NCI-H1436 treated with DMSO at 0.1 percent for 48 hours (cell line): ENCODE measurements at places on chromosomes 5 and 9.
A peak's percentile ranks its signal among the peaks of the same experiment; 100 is the strongest.

DNA sequence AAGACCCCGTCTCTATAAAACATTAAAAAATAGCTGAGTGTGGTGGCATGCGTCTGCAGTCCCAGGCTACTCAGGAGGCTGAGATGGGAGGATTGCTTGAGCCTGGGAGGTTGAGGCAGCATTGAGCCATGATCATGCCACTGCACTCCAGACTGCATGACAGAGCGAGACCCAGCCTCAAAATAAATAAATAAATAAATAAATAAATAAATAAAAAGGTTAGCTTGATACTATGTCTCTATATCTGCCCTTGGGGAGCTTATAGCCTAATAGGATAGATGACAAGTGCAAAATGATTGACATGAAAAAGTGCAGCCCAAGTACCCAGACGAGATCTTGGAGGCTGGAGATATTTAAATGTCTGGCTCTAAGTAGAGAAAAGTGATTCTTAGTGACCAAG, 122.6 kb downstream of the PDE4D start:
- DNase-seq = no peak

DNA sequence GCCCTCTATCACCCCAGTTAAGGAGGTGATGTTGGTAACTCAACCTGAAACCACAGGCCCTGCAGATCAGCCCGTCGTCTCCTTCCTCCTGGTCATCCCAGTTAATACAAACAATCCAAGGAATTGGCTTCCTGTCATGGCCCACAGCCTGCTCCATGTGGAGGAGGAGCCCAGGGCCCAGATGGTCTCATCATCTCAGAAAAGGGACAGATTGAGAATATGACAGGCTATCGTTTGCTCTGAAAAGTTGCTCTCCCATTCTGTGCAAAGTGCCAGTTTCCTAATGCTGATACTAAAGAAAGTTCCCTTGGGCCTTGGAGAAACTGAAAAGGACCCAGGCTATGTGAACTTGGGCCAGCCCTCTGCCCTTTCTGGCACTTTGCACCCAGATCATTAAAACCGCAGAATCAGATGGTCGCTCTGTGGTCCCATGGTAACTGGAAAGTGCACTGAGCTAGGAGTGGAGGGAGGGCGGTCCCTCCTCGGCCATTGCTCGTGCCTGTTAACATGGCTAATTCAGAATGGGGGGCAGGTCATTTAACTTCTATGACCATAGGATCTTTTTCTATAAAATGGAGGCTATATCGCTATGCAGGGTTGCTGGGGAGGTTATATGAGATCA, 675 bp upstream of the SPAAR start:
- no peak for DNase-seq

- DNase-seq = peak; percentile 33
Measured at GRCh38 chr5:60287174-60287771, 393.7 kb upstream of the PDE4D start.

DNA sequence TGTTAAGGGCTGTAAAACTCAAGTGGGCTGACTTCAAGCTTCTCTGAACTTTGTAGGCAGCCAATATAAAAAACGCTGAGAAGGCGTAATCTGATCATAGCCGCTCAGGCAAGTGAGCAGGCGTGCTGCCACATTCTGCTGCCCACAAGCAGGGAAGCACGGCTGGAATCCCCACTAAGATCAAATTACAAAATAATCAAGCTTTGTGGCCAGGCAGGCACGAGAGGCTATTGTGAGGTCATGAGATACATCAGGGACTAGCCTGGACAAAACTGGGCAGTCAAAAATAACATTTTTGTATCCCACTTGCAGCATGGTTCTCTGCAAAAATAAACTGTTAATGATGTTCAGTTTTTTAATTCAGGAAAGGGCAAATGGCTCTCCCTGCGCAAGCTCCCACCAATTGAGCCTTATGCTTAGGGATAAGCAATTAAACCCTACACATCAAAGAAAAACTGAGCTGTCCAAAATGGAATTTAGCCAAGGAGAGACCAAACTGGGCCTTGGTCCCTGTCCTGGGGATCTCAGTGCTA, 64.0 kb downstream of the POU5F2 start:
- no peak for DNase-seq

DNA sequence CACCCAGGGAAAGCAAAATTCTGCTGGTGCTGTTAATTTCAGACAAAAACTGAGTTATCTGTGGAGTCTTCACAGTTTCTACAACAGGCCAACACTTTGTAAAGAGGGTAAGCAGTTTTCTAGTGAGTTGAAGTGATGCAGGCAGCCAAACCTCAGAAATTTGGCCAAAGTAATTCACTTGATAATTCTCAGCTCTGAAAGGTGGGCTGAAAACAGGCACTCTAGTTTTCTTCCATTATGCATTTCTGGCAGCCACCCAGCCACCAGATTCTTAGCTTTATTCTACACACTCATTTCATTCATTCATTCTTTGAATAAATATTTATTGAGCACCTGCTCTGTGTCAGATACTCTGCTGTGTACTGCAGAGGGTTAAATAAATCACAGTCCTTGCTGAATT, 184.2 kb downstream of the RAB3C start:
- no peak for DNase-seq

DNA sequence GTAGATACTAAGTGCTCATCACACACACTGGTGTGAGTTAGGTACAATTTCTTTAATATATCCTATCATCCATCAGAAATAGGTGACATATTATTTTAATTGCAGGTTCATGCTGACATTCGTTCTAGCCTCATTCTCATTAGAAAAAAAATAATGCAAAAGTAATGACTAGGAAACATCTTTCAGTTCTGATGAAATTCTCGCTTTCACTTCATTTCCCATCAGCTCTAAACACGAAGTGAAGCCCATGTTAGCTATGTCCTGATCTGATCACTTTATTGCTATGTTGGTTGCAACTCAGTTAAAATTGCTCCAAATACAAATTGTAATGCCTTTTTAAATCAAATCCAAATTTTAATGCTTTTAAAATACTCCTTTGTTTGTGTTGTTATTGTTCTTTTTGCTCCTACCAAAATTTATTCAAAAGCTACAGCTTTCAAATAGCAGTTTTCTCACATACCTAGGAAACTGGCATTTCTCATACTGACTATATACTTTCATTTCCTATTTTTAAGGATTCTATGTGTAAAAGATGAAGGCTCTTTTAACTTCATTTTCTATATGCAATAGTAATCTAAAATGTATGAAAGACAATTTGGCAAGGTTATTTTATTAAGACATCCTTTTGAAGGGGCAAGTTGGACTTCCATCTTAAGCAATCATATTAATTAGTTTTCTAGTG, 1237.8 kb upstream of the ACO1 start:
- DNase-seq = no peak

DNA sequence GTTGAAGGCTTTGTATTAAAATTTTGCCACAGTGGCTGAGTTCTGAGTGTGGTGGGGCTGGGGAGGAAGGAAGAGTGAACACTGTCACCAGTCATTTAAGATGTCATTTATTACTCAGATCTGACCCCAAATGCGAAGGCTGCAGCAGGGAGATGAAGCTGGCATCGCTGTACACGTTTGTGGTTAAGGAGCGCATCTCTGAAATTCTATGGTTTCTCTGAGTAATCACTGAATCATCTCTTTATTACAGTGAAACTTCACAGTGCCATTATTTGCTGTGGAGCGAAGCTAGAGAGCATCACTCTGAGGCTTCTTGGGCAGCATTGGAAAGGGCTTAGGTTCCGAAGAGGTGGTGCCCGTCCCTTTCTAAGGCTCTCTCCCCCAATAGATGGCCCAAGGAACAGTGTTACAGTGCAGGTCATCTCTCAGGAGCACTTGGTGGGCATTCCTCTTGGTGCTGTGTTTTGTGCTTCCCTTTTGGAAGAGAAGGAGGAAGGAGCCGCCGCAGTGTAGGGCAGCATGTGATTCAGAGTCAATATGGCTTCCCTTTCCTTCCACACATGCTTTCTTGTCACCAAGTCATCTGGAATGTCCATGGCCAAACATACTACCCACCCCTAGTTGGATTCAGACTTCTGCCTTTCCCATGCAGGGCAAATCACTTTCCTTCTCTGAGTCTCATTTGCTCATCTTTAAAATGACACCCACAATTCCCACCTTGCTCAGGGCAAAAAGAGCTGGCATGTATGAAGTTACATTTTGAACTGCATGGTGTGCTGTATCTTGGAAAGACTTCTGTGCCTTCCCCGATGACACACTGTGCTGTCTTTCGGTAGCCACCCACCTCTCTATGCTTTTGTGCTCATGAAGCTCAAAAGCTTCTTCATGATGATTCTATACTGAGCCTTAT, 9.3 kb upstream of the TEX48 start:
- DNase-seq = no peak

GRCh38 chr5:123209502-123210027, 120.5 kb downstream of the PRDM6 start:
- peak; percentile 2 for DNase-seq

- DNase-seq = no peak
Measured at GRCh38 chr5:179437341-179438001, 92.2 kb upstream of the ADAMTS2 start.

DNA sequence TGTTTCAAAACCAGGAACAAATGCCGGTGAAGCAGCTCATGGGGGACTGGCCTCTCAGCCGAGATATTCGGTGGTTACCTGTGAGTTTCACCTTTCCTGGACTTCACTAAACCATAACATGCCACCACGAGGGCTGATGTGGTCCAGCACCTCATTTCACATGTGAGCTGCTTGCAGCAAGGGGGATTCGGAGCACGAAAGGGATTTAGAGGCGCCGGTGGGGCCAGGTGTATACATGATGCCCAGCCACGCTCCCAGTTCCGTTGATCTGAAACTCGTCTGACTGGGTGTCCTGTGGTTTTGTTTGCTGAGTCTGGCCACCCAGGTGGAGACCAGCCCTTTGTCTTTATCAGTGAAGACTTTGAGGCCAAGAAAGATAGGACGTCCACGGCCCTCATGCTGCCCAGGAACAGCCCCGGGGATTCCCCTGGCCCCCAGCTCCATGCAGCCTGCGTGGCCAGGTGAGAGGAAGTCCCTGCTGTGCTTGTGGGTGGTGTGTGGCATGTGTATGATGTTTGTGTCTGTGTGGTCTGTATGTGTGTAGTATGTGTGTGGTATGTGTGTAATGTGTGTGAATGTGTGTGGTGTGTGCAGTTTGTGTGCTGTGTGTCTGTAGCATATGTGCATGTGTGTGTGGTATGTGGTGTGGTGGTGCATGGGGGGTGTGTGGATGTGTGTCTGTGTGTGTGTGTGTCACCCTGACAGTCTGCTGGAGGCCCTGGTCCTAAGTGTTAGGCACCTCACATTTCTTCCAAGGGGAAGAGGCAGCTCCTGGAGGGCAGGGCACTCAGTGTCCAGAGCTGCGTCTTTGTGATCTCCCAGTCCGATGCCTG, 23.4 kb downstream of the PHF2 start:
- no peak for DNase-seq

GRCh38 chr9:126877418-126877817, 17.0 kb downstream of the ZBTB34 start:
- no peak for DNase-seq

DNA sequence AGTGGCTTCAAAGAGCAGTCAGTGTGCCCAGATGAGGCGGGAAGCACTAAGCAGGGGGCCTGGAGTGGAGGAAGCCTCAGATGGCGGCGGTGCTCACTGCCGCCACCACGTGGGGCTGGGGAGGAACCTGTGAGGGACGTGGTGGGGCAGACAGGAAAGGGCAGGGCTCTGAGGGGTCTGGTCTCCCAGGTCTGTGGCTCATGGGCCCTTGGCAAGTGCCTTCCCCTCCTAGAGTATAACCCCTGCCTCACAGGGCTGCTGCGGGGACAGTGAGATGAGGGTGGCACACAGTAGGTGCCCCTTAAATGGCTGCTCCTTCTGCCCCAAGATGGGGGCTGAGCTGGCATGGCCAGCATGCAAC, 26.6 kb downstream of the NR5A1 start:
- no peak for DNase-seq

DNA sequence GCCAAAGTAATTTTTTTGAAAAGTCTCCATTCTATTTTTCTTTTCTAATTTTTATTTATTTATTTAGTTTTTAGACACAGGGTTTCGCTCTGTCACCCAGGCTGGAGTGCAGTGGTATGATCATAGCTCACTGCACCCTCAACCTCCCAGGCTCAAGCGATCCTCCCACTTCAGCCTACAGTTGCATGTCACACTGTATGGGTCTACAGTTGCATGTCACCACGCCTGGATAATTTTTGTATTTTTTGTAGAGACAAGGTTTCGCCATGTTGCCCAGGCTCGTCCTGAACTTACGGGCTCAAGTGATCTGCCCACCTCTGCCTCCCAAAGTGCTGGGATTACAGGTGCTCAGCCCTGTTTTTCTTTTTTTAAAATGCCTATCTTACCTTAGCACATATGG, 10.7 kb downstream of the FANCC start:
- DNase-seq = no peak

- no peak for DNase-seq
Measured at GRCh38 chr5:180114304-180115003, 42.9 kb upstream of the RNF130 start.

DNA sequence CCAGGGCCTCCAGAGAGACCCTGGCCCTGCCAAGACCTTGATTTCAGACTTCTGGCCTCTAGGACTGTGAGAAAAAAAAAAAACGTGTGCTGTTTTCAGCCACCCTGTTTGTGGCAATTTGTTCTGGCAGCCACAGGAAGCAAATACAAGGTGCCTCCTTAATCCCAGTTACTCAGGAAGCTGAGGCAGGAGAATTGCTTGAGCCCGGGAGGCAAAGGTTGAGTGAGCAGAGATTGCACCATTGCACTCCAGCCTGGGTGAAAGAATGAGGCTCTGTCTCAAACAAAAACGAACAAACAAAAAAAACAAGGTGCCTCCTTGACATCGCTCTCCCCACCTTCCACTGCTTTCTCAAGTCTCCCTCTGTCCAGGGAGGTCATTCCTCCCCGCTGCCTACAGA, 98.0 kb downstream of the GABBR2 start:
- DNase-seq = no peak

GRCh38 chr9:130624154-130624553, 40.2 kb upstream of the PRDM12 start:
- DNase-seq = no peak

DNA sequence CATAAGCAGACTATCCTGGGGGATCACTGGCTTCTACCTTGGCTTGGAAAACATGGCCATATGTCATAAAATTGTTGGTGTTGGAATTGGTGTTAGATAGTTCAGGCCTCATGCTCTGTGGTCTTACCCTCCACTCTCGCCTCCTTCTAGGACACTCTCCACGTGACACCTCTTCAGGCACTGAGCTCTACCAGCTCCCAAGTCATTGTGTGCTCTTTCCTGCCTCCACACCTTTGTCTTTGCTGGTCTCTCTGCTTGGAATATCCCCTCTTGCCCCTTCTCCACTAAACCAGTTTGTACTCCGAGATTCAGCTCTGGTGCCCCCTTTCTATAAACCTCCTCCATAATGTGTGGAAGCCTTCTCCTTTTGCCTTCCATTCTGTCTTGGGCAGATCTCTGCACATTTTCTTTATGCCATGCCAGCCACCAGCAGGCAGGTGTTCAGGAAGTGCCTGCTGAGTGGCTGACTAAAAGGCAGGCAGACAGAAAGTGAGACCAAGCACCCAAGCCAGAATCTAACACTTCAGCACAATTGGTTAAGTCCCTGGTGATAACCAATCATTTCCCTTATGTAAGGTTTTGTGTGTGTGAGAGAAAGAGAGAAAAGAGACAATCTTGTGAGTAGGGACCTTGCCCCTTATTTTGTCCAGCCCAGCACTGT, 37.7 kb downstream of the SAR1B start:
- peak; percentile 56 for DNase-seq

GRCh38 chr5:72206160-72206559, 98.9 kb downstream of the MAP1B start:
- DNase-seq = no peak
